ENCODE measurements at places on chromosomes 5 and 9. TPM values are rescaled to one million over a fixed set of nuclear protein-coding genes. Genes with fewer than 3 reads are reported as not detected.

The ORM2 gene
- total RNA-seq: not detected

The PRDM9 gene
- total RNA-seq: not detected

The SPINK6 gene
- not detected for total RNA-seq

The SLC36A2 gene
- total RNA-seq: 0.22 TPM

The PCDHGB5 gene
- 6.4 TPM for total RNA-seq

The MATR3 gene
- 121 TPM for total RNA-seq

The ZNF879 gene
- total RNA-seq: 4.6 TPM

The FBP2 gene
- total RNA-seq: not detected

The PHYHD1 gene
- 39.7 TPM for total RNA-seq

The GCNT1 gene
- 3.5 TPM for total RNA-seq

The KIF4B gene
- 0.05 TPM for total RNA-seq

The ZNF300 gene
- 0.69 TPM for total RNA-seq

The GDF9 gene
- total RNA-seq: 0.30 TPM

DNA sequence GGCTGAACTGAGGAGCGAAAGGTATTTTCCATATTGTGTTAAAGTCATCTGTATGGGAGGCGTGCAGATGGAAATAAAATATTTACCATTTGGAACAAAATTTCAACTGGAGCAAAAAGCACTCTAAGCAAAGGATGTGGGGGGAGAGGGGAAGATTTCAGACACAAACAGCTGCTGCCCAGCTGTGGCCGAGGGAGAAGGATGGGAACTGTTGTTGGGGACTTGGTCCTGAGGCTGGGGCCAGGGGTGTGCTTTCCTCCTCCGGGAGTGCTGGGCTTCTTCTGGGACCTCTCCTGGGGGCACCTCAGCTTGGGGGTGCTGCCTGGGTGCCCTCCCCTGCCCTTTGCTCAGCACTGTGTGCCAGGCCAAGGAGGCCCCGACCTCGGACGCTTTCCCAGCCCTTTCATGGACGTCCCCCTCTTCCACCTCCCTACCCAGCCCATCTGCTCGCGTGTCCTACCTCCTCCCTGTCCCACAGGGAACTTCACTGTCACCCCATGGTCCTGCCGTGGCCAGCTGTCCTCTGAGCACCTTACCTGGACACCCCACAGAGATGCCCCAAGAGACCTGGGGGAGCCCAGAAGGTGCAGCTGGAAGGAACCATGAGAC lies 101.9 kb upstream of the COL5A1 start:
- DNase-seq: peak; percentile 55

DNA sequence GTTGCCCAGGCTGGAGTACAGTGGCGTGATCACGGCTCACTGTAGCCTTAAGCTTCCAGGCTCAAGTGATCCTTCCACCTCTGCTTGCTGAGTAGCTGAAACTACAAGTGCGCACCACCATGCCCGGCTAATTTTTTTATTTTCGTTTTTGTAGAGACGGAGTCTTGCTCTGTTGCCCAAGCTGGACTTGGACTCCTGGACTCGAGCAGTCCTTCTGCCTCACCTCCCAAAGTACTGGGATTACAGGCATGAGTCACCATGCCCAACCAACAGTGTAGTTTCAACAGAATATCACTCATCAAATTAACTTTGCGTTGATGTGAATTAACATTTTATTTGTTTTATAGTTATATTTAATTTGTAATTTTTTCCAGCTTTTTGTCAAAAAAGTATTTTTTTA lies 45.3 kb downstream of the WDR70 start:
- DNase-seq: no peak

- DNase-seq: no peak
Measured at GRCh38 chr5:76249621-76250020, 153.5 kb upstream of the IQGAP2 start.

- DNase-seq: no peak
Measured at GRCh38 chr9:2231829-2232228, 216.7 kb downstream of the SMARCA2 start.

- DNase-seq: no peak
Measured at GRCh38 chr5:56006094-56006493, 11.3 kb upstream of the IL6ST start.

GRCh38 chr9:131092548-131093440 lies 3.5 kb upstream of the AIF1L start:
- DNase-seq: no peak

DNA sequence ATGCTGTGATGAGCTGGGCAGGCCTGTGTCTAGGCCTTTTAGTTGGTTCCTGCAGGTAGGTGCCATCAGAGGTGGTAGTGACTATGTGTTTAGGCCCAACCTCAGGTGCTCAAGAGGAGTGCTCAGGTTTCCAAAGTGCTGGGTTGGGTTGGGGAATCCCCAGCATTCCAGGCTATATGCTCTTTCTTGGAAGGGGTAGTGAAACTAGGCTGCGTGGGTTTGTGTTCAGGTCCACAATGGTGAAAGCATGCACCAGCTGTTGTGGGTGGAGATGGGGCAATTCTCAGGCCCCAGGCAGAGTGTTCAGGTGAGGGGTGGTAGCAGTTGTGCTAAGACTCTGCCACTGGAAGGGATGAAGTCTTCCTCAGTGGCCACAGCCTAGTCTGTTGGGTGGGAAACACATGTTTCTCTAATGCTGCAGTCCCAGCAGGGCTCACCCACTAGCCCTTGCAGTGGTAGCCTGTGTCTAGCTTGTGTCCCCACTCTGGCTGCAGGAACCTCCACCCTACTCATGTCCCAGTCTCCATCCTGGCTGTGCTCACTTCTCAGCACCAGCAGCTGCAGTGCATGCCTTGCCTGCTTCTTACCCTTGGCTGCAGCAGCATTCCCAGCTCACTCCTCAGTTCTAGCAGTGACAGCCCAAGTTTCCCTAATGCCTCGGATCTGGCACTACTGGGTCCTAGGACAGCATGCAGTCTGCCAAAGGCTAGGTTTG lies 78.9 kb downstream of the FAM170A start:
- DNase-seq: no peak

GRCh38 chr9:97502984-97503861 lies 1.8 kb downstream of the TMOD1 start:
- DNase-seq: no peak

- DNase-seq: no peak
Measured at GRCh38 chr5:125151150-125151900, 404.9 kb upstream of the ZNF608 start.

DNA sequence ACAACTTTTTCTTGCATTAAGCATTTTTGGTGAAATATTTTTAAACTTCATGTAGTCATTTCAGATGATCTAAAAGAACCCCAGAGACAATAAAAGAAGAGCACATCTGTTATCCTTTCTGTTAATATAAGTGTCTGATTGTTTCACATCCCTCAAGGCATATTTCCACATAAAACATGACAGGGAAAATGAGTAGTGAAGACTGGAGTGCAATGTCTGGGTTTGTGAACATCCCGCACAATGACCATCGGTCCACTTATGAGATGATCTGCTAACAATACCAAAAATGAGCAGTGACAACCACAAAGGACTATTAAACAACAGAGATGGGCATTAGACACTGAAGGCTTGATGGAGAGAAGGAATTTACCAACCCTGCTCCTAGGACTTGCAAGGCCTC lies 209.1 kb downstream of the NR2F1-AS1 start:
- DNase-seq: no peak

DNA sequence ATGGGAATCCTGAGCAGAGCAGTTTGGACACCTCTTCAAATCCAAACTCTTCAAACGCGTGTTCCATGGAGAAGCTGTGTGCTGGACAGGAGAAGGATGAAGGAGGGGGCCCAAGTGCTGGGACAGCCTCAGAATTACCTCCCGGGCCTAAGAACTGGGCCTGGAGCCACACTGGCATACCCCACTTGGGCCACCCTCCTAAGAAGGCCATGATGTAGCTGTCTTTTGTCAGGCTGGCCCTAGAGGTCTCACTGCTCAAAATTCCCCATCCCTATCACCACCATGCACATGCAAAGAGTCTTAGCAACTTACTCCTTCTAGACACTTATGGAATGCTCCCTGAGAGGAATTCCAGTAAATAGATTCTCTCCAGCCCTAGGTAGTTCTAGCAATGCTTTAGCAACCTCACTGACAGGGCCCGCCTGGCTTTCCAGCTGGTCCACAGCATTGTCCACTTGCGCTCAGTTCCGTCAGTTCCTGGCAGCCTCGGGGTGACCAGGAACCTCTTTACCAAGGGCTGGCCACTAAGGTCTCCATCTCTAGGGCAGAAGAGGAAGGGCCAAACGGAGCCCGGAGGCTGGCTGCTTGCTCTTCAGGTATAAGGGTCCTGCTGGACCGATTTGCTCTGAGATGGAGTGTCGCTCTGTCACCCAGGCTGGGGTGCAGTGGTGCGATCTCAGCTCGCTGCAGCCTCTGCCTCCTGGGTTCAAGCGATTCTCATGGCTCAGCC lies 75.3 kb downstream of the RGS3 start:
- no peak for DNase-seq

DNA sequence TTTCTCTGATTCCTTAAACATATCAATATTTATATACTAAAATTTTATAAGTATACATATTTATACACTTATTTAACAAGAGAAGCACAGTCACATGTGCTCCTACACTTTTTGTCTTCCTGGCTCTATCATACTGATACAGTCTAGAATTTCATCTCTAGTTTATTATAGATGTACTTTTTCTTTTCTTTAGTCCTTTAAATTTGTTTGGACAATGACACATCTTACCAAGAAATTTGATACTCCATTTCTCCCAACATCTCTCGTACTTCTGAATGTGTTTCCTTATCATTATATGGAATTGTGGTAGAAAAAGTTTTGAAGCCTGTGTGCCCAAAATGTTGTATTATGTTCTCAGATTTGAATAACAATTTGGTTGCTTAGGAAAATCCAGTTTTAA lies 104.6 kb downstream of the DMRT2 start:
- no peak for DNase-seq

DNA sequence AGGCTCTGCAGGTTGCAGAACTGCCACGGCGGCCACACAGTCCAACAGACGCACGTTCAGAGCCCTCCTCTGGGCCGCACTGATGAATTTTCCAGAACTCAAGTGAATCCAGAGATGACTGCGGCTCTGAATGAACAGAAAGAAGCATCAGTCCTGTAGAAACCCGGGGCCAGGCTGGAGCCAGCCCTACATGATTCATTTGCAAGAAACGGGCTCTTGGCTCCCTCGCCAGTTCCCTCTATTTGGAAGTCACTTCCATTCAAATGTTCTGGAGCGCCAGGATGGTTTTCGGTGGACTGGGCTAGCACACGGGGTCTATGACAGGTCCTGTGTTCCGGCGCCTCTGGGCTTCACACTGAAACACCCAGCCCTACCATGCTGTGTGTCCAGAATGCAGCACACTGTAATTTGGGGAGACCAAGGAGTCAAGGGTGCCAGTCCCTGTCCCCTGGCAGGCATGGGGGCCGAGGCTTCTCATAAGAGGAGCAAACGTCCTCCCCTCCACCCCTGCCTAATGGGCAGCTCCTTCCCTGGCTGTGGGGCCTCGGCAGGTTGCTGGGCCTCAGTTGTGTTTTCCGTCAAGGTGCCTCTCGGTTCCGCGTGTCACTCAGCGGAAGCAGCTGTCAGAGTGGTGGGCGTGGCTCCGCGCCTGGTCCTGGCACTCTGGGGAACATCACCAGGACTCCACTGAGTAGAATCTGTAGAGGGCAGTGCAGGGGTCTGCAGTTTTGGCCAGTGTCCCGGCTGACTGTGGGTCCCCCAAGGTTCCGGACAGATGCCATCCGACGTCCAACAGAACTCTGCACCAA lies 18.1 kb upstream of the COL5A1 start:
- DNase-seq: peak; percentile 21

DNA sequence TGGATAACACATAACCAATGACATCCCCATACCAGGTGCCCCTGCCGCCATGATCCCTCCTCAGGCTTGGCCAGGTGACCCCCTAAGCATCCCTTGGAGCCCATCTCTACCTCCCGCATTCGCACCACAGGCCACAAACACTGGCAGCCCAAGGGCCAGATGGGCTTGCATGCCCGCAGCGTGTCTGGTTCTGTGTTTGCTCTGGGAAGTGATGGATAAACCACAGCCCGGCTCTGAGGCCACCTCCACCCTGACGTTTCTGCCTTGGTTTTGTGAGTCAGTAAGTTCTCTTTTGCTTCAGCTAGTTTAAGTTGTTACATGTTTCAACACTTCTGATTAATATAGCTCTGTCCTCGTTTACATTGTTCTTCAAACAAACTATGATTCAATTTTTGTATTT lies 172.4 kb upstream of the PHYKPL start:
- no peak for DNase-seq

DNA sequence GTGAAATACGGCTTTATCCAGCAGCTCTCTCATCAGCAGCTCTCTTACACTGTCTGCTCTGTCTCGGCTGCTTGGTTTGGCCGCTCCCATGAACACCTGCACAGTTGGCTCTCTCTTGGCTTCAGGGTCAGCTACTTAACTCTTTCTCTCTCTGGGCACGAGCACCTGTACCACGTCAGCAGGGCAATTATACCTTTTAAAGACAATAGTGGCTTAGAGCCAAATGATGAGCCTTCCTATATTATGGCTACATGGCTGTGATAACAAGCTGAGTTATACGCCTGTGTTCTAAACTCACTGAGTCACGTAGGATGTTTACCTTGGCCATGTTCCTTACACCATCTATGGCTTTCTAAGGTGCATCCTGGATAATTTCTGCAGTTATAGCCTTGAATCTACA lies 69.2 kb upstream of the CTNND2 start:
- no peak for DNase-seq

DNA sequence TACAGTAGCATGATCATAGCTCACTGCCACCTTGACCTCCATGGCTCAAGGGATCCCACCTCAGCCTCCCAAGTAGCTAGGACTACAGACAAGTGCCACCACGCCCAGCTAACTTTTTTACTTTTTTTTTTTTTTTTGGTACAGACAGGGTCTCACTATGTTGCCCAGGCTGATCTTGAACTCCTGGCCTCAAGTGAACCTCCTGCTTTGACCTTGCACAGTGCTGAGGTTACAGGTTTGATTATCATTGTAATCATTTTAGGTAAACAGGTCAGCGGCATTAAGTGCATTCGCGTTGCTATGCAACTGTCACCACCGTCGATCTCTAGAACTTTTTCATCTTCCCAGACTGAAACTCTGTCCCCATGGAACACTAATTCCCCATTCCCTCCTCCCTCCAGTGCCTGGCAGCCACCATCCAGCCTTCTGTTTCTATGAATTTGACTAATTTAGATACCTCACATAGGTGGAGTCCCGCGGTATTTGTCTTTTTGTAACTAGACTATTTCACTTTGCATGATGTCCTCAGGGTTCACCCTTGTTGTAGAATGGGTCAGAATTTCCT lies 5.8 kb upstream of the CARD19 start:
- no peak for DNase-seq

- no peak for DNase-seq
Measured at GRCh38 chr9:99465231-99465907, 243.3 kb downstream of the SEC61B start.

- no peak for DNase-seq
Measured at GRCh38 chr5:67957374-67957773, 258.2 kb upstream of the PIK3R1 start.

DNA sequence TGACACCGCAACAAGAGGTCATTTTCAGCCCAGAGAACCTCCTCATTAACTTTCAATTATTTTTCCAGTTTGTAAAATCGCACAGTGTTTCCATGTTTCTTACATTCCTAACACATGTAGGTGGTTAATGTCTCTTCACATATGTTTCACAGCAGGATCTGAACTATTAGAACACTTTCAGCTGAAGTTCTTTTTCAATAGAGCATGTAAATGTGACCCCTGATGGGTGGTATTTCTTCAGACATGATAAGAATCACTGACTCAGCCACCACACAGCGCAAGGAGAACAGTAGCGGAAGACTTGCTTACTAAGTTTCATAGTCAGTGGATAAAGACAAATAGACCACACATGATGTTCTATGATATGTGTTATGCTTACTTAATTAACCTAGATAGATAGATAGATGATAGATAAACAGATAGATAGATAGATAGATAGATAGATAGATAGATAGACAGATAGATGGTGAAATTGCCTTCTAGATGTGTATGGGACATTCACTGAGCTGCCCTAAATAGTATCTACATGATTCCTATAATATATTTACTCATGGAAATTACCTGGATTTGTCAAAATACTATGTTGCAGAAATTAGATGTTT lies 1992.1 kb upstream of the NUDT12 start:
- no peak for DNase-seq

Data from left ventricle myocardium superior (tissue), 1 donor.